Sciatic nerve (tissue), 2 donors: ENCODE measurements at places on chromosomes 13 and 19. TPM values are rescaled to one million over a fixed set of nuclear protein-coding genes. Genes with fewer than 3 reads are reported as not detected.

DNA sequence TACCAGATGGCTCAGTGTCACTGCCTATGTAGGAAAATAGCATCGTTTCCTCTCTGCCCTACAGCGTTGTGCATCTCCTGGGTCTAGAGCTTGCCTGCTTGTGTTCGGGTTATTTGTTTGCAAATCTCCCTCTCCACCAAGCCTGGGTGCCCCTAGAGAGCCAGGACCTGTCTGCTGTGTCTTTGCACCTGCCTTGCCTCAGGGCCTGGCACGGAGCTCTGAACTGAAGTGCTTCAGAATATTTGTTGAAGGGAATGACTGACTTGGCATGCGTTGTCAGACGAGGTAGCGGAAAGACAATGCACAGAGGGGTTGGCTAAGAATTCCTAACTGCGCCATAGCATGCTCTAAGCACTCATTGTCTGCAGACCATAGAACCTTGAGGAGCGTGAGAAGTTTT lies 263.4 kb downstream of the FGF9 start:
- no peak for DNase-seq

DNA sequence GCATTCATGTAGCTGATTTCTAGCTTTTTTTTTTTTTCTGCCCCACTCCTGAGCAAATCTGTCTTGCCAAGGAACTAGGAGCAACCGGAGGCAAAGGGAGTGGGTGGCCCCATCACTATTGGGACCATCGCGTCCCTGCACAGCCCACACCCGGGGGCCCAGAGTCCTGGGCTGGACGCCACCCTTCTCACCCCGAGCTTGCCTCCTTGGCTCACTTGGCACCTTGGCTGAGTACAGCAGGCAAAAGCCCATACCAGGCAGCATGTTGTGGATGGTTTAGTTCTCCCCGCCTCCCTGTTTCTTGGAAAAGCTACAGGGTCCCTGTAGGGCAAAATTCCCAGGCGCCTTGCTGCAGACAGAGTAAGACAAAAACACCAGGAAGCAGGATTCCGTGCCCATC lies 13.7 kb downstream of the SMIM24 start:
- no peak for DNase-seq

GRCh38 chr19:7509625-7510024 lies 6.3 kb upstream of the ZNF358 start:
- no peak for DNase-seq

- DNase-seq, result peak; percentile 80
Measured at GRCh38 chr13:50512474-50513299, 330.8 kb downstream of the DLEU7 start.

- no peak for DNase-seq
Measured at GRCh38 chr13:26541678-26542568, 15.6 kb upstream of the WASF3 start.

- DNase-seq, result no peak
Measured at GRCh38 chr13:114002771-114003321, 29.0 kb upstream of the C13orf46 start.

The GGACT gene
- 5.2 TPM for total RNA-seq

DNA sequence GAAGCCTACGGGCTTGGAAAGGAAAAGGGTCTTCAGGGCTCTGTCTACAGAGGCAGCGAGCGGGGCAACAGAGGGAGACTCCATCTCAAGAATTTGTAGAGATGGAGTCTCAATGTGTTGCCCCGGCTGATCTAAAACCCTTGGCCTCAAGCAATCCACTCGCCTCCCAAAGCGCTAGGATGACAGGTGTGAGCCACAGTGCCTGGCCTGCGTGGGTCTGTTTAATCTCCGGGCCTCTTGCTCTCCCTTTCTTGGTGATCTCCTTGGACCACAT lies 8.1 kb downstream of the RPS9 start:
- DNase-seq, result no peak

The SYNGR4 gene
- total RNA-seq, result not detected

DNA sequence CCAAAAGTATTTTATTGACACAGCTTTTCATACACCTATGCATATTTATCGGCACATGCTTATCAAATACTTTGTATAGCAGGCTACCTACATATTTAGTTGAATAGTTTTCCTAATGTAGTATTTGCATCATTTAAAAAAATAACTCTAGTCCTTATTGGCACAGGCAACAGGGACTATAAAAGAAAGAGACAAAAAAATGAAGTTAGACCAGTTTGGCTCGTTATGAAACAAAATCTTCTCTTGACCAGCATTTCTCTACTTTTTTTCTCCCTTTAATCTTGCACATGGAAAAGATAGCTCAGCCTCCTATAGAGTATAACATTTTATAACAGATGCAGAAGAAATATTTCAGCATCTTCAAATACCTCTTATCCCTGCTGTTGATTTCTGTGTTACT lies 794.8 kb upstream of the MIR17HG start:
- no peak for DNase-seq

DNA sequence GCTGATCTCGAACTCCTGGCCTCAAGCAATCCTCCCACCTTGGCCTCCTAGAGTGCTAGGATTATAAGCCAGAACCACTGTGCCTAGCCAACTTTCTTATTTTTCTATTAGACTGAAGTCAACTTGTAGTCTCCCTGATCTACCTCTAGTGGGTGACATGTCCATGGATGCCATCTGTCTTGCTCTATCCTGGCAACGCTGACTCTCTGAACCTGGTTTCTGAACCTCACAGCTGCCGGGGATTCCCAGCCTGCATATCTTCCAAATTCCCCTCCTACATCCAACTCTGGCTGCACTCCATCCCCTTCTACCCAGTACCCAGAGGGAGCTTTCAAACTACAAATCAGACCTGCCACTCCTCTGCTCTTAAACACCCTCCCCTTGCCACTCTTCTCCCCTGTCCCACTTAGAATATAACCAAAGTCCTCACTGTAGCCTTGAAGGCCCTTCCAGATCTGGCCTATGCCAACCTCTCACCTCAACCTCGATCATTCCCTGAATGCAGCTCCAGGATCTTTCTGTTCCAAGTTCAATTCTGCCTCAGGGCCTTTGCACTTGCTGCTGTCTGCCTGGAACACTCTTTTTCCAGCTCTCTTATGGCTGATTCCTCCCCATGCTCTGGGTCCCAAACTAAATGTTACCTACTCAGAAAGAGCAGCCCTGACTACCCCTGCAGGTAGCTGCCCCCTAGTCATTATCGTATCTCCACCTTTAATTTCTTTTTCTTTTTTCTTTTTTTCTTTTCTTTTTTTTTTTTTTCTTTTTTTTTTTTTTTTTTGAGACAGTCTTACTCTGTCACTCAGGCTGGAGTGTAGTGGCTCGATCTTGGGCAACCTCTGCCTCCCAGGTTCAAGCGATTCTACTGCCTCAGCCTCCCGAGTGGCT lies 2.2 kb downstream of the CLIP3 start:
- DNase-seq, result no peak

The POLD1 gene
- 21.3 TPM for total RNA-seq

- DNase-seq, result peak; percentile 36
Measured at GRCh38 chr13:112952759-112953551, 16.1 kb upstream of the MCF2L start.
